ENCODE measurements at places on chromosomes 4 and X. TPM values are rescaled to one million over a fixed set of nuclear protein-coding genes. Genes with fewer than 3 reads are reported as not detected.

DNA sequence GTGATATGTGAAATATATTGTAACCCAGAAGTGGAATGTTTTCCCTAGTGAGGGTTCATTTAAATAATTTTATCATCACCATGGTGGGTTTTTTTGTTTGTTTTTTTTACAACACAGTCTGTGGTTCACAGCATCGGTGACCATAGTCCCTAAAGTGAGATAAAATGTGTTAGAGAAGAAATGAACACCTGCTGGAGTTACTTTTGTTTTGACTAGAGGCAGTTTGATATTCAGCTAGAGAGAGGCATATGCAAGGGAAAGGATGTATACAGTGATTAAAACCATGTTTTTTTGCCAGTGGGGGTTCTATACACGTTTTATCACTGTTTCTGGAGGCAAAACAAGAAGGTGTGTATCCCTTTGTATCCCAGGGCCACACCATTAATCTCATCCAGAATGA, 541.5 kb downstream of the PCDH7 start:
- no peak for DNase-seq

- DNase-seq = no peak
Observed at GRCh38 chrX:107451731-107452130, 2.3 kb downstream of the FRMPD3 start.

DNA sequence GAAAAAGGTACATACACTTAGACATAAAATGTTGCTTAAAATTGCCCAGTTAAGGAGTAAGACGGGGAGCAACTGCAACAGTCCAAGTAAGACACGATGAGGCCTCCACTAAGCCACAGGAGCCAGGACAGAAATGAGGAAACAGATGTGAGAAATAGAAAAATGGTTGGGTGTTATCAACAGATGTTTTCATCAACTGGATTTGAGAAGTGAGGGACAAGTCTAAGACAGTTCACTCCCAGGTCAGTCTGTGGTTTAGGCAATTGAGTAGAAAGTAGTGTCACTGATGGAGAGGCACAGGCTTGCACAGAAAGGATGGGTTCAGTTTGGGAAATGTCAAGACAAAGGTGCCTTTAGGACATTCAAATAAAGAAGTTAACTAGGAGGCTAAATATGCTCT, 23.5 kb upstream of the PHF8 start:
- no peak for DNase-seq

- peak; percentile 16 for DNase-seq
Observed at GRCh38 chrX:153649178-153649914, 2.3 kb downstream of the DUSP9 start.

GRCh38 chr4:1028574-1029220, 17.3 kb downstream of the FGFRL1 start:
- no peak for DNase-seq

- no peak for DNase-seq
Observed at GRCh38 chr4:128427832-128428366, 140.3 kb upstream of the PGRMC2 start.

The CXCR3 gene
- 0.20 TPM for total RNA-seq

The UGT8 gene
- total RNA-seq = 0.77 TPM

The KIT gene
- total RNA-seq = 11.9 TPM
